ENCODE measurements at places on chromosomes 13 and 19.

DNA sequence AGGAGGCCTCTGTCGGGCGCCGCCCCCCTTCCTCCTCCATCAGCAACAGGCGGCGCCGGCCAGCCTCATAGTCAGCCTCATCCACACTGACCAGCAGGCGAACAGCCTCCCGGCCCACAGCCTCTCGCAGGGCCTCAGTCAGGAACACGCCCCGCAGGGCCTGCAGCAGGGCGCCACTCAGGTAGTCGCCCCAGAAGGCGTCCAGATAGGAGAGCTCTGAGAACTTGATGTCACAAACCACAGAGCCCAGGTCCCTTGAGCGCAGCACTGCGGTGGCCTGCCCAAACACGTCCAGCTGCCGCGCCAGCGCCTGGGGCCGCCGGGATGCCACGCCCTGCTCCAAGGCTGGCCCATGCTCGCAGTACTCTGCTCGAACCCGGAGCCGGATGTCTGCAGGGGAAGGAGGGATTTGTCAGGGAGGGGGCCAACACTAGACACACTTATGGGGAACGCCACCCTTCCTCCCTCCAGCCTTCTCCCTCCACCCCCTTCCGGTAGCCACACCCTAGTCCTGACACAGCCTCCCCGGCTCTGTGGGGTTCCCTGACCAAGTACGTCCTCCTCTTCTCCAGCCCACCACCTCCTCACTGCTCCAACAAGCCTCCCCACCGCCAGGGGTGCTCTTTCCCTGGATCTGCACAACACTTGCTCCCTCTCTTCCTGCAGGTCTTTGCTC is 17.9 kb downstream of the DEDD2 start:
- DNase-seq: no peak

DNA sequence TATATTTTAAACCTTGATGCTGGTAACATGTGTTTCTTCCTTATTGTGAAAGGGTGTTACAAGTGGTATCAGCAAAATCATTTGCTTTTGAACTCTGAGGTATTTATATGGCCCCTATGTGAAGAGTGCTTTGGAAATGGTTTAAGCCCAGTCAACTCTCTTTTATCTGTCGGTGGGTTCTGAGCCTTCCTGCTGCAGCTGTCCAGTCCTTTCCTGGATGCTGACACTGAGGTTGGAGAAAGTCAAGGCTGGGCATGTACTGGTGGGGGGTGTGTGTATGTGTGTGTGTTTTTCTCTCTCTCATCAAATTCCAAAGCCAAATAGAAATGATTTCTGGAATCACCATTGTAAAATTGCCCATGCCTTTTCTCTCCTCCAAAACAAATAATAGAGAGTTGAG is 221.2 kb downstream of the LMO7 start:
- DNase-seq: no peak

DNA sequence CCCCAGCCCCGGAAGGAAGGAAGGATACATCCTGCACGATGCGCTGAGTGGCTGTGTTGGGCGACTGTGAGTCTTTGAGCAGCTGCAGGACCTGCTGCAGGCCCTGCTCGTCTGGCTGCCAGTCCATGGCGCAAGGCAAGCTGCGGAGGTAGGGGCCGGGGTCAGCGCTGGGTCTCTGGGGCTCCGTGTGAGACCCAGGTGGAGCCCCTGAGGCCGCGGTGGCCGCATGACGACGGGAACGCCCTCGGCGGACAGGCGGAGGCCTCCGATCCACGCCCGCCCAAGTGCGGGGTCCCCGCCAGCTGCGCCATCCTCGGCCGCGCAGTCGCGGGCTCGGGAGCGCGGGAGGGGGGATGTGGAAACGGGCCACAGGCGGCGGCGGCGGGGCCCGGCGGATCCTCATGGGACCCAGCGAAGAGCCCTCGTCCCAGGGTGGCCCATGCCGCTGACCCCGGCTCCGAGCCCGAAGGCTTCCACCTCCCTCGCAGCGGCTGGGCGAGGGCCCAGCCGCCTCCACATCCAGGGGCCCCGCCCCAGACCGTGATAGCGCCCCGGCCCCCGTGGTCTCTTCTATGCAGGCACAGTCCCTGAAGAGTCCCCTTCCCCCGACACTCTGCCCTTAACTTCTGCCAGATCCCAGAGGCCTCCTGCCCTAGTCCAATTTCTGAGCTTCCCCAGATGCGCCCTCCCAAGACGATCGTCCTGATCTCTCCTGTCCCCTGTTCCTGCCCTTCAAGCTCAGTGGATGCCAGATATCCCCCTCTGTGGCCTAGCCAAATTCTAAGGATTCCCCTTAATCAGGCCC is 2.7 kb downstream of the TNPO2 start:
- no peak for DNase-seq

GRCh38 chr13:44230071-44230470 is 143.6 kb upstream of the SERP2 start:
- no peak for DNase-seq

DNA sequence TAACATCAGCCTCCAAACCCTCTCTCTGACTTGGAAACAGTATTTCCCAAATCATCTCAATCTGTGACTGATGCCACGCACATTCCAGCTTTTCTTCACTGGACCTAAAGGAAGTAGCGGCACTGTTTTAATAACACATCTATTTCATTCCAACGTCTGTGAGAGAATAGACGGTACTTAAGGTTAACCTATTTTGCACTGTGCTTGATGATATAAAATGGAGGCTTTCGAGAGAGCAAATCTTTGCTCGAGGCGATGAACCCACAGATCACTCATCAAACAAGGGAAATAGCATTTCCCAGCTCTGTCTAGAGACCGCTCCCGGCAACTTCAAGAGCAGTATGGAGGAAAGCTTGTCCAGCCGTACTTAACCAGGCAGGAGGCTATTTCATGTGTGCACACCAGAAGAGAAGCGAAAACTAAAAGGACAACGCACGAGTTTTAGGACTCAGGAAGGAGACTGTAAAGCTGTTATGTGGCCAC is 2.9 kb downstream of the UBL3 start:
- DNase-seq: peak; percentile 59

DNA sequence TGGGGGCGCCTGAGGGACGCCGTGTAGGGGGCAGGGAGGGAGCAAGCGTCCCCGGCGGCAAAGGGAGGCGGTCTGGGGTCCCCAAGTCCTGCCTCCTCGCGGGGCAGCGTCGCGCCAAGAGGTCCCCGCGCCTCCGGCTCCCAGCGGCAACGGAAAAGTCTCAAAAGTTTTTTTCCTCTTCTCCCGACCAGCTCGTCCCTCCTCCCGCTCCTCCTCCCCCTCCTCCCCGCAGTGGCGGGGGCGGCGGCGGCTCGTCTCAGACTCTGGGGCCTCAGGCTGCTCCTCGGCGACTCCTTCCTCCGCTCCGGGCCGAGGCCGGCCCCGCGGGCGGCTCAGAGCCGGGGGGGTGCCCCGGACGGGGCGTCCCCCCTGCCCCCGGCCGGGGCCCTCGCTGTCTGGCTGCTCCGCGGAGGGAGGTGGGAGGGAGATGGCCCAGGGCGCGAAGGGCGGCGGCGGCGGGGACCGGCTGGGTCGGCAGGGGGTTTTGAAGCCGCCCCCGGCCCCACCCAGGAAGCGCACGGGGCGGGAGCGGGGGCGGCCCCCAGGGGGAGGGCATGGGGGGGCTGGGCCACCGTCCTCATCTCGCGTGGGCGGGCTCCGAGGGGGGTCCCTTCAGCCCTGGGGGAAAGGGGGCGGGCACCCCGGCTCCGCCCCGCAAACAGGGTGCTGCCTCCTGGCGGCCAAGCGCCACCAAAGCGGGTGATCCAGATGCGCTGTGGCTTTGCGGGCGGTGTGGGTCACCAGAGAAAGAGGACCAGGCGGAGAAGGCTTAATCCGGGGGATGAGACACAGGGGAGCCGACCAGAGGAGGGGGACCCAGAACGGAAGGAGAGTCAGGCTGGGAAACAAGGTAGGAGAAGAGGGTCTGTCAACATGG is at the start of gene TGFB1:
Gene TGFB1, minus strand, starts transcription at position 457 of the 877 bp plus-strand sequence. CDS start 878 bp downstream, outside the sequence.
- DNase-seq: peak; percentile 89

DNA sequence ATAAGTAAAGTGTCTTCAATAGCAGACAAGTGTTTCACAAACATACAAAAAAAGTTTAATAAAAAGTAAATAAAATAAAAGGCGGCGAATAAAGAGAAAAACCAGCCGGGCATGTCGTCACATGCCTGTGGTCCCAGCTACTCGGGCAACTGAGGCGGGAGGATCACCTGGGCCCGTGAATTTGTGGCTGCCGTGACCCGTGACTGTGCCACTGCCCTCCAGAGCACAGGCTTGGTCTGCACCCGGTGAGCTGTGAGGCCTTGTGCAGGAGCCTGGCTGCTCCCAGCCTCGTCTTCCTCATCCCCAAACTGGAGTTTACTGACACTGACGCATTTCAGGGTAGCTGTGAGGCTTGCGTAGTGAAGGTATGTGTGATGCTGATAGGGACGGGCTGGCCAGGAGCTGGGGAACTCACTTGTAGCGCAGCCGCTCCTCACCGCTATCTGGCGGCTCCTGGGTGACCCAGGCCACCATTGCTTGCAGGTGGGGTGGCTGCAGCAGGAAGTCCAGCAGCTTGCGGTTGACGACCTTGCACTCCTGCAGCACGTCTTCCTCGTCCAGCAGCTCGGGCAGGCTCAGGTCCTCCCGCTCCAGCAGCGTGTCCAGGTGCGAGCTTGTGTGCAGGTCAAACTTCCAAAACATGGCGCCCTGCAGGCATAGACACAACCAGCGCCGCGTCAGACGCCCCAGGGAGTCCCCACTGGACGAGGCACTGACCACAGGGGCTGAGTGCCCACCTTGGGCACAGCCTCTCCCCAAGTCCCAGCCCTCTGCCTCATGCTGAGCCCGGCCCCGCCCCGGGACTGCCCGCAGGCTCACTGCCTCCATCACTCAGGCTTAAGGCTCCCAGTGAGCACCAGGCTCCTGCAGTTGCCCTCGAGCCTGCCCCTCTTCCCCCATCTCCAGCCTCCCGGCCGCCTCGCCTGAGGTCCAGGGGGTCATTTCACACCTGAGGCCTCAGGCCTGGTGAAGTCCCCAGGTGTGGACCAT is 12.1 kb downstream of the PPP6R1 start:
- no peak for DNase-seq

DNA sequence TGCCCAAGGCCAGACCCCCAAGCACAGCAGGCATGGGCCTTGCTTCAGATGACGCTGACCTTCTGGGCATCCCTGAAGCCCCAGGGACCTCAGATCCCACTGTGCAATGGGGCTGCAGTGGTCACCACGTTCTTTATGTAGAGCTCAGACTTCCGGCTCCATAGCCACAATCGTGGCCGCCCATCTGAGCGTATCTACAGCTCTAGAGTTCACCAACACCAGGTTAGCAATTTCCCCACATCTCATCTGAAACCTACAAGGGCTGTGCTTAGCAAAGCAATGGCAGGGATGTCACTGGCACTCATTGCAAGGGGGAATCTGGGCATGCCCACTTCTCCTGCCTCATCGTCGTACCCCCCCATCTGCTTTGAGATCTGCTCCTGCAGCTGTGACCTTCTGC is 384.4 kb upstream of the TSHZ3 start:
- no peak for DNase-seq

DNA sequence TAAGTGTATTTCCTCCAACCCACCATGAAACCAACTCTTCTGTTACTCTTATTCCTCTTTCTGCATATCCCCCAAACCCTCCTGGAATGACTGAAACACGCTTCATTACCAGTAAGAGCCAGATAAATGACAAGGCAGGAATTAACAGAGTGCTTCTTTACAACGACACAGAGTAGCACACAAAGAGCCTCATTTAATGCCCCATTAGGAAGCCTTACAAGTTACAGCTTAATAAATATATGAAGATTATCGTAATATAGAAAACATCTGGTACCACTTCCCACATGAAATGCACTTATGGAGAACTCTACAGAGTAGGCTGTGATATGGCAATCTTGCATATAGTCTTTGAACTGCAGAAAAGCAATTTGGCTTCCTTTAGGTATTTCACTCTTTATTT is 116.8 kb downstream of the ENOX1 start:
- peak; percentile 22 for DNase-seq

- DNase-seq: peak; percentile 61
Observed at GRCh38 chr19:54114340-54115108, 933 bp downstream of the TFPT start.

DNA sequence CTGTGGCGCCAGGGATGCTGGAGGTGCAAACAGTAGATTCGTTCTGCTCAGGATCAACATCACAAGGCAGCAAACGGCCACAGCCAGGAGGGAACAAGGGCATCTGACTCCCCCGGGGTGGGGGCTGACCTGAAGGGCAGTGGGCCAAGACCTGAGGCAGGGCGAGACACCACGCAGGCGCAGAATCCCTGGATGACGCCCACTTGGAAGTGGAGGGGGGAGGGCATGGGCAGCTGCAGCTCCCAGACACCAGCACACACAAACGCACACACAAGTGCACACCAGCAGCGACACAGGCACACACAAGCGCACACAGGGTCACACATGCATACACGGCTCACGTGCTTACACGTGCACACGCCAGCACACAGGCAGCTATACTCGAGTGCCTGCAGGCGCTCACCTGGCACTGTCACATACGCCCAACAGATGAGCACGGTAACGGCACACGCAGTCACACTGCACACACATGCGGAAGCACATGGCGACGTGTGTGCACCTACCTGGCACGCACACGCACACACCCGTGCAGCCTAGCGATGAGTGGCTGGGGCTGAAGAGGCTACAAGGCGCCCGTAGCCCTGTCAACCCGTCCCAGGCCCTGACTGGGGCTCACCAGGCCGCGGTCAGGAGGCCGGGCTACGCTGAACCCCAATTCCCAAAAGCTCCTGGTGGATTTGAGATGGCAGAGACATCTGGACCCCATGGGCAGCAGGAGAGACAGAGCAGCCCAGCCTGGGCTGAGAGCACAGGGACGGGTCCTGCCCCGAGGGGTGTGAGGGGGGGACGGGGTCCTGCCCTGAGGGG is 5.5 kb downstream of the C2CD4C start:
- no peak for DNase-seq

DNA sequence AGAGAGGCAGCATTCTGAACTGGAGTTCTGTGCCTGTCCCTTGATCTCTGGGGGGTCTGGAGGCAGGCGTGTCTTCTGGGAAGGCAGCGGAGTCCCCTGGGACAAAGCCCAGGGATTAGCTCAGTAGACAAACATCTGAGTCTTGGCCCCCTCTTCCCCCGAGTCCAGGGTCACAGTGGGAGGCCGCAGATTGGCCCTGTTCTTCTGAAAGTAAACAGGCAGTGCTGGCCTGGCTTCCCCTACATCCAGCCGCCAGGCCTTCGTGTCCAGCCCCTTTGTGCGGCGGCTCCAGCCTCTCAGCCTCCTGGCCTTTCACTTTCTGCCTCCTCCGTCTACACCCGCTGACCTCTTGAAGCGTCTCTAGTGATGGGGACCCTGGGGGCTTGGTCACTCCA is 989 bp downstream of the NFILZ start:
- DNase-seq: peak; percentile 86

DNA sequence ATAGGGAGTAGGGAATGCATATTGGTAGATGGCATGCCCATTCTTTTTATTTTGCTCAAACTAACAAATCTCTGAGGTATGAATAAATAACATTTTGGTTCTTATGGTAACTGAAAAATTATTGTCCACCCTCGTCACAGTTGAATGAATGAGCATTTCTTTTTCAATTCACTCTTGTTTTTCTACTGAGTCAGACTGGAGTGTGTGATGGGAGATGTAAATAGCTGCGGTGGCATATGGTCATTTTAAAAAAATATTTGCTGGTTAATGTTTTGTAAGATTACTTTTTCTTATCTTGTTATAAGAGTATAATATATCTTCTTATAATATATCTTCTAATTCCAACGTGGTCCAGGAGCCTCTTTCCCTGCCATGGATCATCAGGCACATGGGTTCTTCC is 586.5 kb downstream of the SLITRK5 start:
- DNase-seq: no peak

GRCh38 chr13:99416411-99417121 is 84.7 kb upstream of the TM9SF2 start:
- no peak for DNase-seq

- DNase-seq: no peak
Observed at GRCh38 chr13:33271759-33272158, 13.8 kb downstream of the STARD13 start.
